ENCODE measurements at places on chromosomes 7 and 10.

DNA sequence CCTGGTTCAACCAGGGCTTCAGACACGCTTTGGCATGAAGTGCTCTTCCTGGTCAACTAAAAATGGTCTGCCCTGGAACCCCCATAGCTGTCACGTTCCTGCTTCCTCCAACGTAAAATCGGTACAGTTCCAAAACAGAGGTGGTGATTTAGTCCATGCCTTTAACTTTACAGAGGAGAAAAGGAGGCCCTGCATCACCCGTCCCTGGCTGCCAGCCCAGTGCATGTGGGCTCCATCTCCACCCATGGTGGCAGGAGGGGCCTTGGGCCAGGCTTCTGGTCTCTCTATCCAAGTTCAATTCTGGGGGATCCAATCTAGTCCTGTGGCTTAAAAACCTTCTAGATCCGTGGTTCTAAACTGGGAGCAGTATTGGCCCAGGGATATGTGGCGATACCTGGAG is 18.7 kb downstream of the ECHDC3 start:
- no peak for DNase-seq

- no peak for DNase-seq
These were observed 151.8 kb upstream of the CELF2 start for GRCh38 chr10:10865913-10866312.

- peak; percentile 24 for DNase-seq
These were observed 903 bp upstream of the NT5C2 start for GRCh38 chr10:103193820-103194529.

- no peak for DNase-seq
These were observed 92.5 kb downstream of the TRIL start for GRCh38 chr7:28865601-28866144.

- DNase-seq, result no peak
These were observed 203.7 kb downstream of the DIP2C start for GRCh38 chr10:485776-486175.

GRCh38 chr7:95730493-95731280 is 41.7 kb upstream of the DYNC1I1 start:
- DNase-seq, result no peak

- peak; percentile 85 for DNase-seq
These were observed 15.6 kb upstream of the RFC2 start for GRCh38 chr7:74269757-74270277.

- peak; percentile 77 for DNase-seq
These were observed 445.1 kb upstream of the ZMIZ1 start for GRCh38 chr10:78623578-78624215.

- DNase-seq, result no peak
These were observed 62.8 kb downstream of the ARMH3 start for GRCh38 chr10:101993221-101993620.
